ENCODE measurements at places on chromosomes 7 and 10.

GRCh38 chr7:141928845-141929195 lies 12.6 kb downstream of the OR9A4 start:
- peak; percentile 32 for DNase-seq

DNA sequence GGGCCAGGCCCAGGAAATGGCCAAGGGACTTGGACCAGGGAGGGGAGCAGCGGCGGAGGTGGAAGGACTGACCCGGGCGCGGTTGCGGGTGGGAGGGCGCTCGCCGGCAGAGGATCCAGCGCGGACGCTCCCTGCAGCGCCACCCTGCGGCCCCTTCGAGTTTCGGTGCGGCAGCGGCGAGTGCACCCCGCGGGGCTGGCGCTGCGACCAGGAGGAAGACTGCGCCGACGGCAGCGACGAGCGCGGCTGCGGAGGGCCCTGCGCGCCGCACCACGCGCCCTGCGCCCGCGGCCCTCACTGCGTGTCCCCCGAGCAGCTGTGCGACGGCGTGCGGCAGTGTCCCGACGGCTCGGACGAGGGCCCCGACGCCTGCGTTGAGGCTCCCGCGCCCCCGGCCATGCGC lies 16.8 kb upstream of the ZNF467 start:
- peak; percentile 77 for DNase-seq

DNA sequence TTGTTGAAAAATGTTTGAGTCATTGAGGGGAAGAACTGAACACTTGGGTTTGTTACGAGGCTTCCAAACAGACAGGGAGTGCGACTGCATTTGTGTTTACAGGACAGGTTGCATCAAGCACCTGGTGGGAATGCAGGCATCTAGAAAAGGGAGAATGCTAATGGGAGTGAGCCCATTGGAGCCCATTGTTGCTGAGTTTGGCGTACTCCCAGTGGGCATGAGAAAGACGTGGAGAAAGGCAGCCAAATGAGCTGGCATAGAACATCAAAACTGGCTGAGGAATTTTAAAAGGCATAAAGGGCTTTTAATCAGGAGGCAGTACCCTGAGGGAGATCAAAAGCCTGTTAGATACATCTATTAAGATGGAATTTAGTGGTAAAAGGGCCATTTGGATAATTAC lies 171.6 kb upstream of the NPSR1 start:
- DNase-seq, result no peak

GRCh38 chr7:31214751-31215150 lies 125.8 kb downstream of the NEUROD6 start:
- no peak for DNase-seq

DNA sequence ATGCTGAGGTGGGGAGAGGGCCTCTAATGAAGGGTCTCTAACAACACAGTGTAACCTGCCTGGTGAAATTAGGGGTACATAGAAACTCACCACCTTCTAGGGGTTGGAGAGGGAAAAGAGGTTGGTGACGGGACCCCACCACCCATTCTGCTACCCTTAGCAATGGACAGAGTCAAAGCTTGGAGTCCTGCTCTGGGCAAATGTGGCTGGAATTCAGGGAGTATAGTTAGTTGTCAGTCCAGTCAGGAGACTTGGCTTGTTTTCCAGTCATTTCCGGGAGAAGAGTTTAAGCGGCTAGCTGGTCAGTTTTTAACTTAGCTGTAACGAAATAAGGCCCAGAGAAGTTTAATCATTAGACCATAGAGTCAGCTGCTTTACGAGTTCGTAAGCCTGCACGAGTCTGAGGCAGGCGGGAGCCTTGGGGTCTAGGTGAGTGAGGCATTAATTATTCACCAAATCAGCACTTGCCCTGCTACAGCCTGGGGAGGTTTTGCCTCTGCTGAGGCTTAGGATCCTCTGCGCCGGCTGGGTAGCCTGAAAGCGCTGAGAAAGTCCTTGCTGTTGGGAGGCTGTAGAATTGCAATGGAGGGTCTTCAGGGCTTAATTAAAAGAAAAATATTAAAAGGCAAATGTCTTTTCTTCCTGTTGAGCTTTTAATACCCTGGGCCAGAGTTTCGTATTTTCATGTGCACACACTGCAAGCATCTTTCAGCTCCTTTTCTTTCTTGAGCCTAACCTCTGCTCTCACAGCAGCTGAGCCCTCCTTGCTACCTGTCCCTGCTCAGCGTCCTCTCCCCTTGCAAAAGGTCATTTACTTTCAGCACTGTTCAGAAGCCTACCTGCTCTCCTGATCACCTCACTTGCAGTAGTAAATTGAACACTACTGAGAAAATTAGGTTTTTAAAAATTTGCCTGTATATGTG lies 1.5 kb upstream of the LAMB1 start:
- no peak for DNase-seq

DNA sequence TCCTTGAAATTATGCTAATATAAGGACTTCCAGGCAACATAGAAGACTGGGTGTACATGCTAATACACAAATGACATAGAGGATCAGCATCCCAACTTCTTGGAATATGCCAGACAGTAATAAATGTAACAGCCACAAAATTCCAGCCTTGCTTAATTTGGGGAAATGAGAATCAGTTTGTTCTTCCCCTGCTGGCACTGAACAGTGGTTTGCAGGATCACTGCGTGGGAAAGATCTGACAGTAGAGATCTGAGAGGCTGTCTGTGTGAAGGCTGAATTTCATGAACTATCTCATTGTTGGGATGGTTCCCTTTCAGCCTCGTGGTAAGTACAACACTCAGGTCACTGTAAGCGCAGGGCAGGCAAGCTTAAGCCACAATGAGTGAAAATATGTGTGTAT lies 1078.0 kb downstream of the LRMDA start:
- DNase-seq, result no peak

DNA sequence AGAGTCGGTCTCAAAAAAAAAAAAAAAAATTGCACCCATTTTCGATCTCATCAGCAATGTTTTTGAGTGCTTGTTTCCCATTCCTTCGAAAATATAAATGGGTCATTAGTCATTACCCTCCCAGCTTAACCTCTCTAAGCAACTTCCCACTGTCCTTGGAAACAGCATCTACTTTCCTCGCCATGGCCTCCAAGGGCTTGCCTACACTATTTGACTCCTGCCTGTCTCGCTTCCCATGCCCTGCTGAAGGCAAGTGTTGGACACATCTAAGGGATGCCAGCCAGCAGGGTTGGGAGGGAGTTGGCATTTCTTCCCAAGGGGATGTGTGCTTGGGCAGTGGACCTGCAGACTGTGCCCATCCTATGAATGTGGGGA lies 12.7 kb upstream of the RHBDD2 start:
- DNase-seq, result no peak

- no peak for DNase-seq
These were observed 32.9 kb downstream of the AUTS2 start for GRCh38 chr7:69631131-69631530.

- DNase-seq, result no peak
These were observed 190.3 kb upstream of the SHH start for GRCh38 chr7:156002362-156003066.

DNA sequence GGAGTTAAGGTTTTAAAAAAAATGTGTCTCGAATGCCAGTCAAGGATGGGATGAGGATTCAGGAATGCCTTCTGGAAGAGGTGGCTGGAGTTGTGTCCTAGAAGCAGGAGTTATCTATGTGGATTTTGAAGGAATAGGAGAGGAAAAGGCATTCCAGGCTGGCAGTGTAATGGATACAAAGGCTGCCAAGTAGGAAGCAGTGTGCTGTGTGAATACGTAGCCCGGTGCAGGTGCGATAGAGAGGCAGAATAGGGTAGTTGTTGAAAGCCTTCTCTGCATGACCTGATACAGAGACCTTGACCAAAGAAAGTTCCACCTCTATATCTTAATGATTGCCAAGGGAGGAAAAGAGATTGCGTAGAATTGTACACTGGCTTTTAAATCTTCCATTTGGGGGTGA lies 128.1 kb upstream of the ITGB1 start:
- no peak for DNase-seq

DNA sequence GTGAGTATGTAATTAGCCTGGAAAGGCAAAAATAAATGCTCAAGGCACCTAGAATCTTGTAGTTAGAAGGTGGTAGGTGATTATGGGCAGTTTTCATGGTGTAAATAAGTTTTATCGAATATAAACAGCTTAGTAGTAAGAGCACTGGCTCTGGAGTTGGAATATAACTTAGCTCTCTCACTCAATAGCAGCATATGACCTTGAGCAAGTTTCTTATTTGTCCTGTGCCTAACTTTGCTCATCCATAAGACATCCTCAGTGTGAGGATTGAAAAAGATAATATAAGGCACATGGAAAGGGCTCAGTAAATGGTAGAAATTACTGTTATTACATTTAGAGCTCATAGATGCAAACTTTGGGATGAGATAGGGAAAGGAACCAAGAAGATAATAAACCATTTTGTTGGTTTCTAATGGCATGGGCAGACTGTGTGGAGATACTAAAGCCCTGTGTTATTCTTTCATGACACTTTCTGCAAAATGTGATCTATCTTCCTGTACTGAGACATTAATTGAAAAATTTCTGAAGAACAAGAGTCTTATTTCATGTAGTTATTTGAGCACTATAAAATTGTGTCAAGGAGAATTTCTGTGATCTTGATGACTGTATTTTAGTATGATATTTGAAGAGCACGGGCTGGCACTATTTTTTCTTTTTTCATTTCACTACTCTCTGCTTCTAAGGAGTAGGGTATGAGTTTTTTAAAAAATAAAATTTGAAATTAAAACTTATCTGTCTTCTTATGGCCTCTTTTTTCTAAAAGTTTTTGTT lies 3.1 kb downstream of the SLK start:
- no peak for DNase-seq

GRCh38 chr10:50613150-50613549 lies 10.6 kb downstream of the SGMS1 start:
- no peak for DNase-seq

DNA sequence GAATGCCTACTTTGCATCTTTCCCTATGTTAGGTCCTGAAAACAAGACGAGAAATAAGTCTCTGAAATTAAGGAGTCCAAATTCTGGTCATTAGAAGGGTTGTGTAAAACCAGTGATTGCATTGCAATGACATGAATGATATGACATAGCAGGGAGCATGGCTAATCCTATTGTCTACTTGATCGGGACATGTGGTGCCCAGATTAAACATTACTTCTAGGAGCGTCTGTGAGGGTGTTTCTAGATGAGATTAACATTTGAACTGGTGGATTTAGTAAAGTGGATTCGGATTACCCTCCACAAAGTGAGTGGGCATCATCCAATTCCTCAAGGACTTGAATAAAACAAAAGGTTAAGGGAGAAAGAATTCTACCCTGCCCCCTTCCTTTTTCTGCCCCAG lies 434.9 kb upstream of the KLF6 start:
- DNase-seq, result no peak

GRCh38 chr7:30171766-30172447 lies 37.1 kb downstream of the MTURN start:
- no peak for DNase-seq

- no peak for DNase-seq
These were observed 82.5 kb downstream of the NDUFB2 start for GRCh38 chr7:140778975-140779374.

DNA sequence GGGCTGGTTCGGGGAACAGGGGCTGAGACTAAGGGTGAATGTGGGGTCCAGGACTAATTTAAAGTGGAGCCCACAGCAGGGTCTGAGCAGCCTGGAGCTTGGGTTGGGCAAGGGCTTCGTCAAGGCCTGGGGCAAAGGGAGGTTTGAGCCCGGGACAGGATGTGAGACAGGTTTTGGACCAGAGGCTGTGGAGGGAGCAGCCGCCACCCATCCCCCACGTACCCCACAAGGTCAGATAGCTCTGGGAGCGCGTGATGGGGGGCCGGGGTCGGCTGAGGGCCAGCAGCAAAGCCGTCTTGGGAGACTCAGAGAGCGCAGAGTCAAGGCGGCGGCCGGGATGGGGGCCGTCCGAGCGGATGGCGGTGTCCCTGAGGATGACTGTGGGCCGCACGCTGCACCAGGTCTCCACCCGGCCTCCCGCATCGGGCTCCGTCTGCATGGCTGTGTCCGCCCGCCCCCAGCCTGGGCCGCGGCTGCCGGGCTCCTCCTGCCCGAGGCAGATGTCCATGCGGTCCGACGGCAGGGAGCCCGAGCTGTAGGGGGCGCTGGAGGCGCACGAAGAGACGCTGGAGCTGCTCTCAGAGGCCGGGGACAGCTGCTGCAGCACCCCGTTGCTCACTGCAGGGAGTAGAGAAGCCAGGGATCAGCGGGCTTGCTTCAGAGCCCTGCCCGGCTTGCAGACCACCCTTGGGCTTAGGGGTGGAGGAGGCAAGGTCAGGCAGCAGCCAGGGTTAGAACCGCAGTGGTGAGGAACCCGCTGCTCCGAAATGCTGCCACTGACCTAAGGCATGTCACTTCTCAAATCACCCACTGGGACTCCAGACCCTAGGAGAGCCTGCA lies 12.1 kb downstream of the PDZD7 start:
- peak; percentile 73 for DNase-seq

GRCh38 chr7:147803606-147804005 lies 787.0 kb upstream of the C7orf33 start:
- peak; percentile 36 for DNase-seq

- peak; percentile 52 for DNase-seq
These were observed 194.6 kb downstream of the COBL start for GRCh38 chr7:51121931-51122425.

DNA sequence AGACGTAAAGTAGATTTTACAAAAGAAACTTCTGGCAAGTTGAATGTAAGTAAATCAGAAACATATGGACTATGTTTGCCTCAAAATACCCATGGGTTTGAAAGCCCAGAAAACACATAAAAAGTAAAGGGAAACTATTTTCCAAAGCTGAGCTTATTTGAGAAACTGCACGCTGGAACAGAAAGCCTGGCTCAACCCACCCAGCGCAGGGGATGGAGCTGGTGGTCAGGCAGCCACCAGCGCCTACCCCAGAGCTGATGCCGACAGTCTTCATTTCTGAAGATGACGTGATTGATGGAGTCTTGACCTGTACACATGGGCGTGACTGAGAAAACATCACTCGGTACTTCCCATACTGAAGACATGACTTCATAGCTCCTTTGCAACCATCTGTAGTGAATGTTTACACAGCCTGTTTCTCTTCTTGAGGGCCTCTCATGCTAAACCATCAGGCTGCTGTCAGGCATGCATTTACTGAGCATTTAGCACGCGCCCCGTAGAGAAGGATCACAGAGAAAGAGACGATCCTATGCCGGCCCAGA lies 232.6 kb upstream of the AUTS2 start:
- no peak for DNase-seq

DNA sequence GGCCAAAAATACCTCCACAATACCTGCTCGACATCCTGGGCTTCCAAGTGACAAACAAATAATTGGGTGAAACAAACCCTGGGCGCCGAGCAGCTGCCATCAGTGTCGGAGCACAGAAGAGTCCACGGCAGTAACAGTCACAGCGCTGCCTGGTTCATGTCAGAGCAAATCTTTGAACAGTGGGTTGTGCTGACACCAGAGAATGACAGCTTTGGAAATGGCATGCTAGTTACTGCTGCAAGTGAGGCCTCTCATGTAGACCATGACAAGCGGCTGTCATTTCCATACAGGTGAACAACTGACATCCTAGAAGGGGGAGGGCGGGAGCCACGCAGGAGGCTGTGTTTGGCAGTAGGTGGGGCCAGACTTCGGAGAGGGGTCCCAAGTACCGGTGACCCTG lies 420.5 kb upstream of the GALNT17 start:
- no peak for DNase-seq

GRCh38 chr7:151310578-151310977 lies 31.0 kb upstream of the NUB1 start:
- DNase-seq, result peak; percentile 32
